H54 (cell line): ENCODE measurements at places on chromosomes 6 and 20.

- no peak for DNase-seq
Observed at GRCh38 chr6:89553431-89553830, 85.1 kb downstream of the LYRM2 start.

- no peak for DNase-seq
Observed at GRCh38 chr20:6685626-6686025, 81.9 kb upstream of the BMP2 start.

GRCh38 chr6:125533710-125534397 is 215.6 kb upstream of the HEY2 start:
- DNase-seq = no peak

GRCh38 chr20:42886801-42887200 is 302.9 kb downstream of the PTPRT start:
- no peak for DNase-seq

DNA sequence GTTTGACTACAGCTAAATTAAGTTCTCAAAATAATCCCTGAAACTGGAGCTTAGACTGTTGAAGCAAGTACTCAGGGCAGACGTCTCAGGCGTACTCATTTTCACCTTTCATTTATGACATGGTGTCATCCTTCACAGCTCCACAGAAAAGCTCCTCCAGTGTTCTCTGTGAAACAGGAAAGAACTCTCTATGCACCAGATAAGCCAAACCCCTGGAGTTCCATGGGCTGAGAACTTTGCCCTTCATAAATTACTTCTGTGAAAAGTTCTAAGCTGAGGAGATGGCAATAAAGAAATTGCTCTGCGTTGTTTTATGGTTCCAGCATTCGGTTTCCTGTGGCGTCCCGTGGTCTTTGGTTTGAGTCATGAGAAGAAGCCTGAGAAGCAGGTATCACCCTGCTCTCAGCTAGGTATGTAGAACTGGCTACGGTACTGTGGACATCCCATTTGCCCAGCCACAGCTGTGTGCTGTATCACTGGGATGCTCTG is 20.2 kb upstream of the RREB1 start:
- no peak for DNase-seq

DNA sequence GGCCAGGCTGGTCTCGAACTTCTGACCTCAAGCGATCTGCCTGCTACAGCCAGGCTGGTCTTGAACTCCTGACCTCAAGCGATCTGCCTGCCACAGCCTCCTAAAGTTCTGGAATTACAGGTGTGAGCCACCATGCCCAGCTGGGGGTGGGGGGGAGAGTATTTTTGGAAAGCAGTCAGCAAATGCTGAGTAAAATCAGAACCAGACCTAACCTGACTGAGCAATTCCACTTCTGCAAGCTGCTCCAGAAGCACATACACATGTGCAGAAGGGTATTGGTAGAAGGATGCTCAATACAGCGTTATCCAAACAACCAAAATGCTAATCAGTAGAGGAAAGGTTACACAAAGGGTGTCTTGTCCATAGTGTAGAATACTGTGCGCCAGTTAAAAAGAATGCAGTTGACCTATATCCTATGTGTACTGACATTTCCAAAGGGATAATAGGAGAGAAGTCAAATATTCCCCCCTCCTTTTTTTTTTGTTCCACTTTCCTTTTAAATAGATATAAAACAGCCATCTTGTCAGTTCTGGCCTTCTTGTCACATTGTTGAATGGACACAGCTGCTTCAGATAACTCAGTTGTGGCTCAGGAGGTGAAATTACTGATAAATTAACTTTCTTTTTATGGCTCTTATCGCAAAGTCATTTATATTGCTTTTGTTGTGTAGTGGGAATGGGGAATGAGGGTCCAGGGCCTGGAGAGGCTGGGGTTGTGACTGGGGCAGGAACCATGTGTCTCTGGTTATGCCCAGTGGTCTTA is 74.6 kb downstream of the DTD1 start:
- DNase-seq = no peak

GRCh38 chr6:27924179-27924578 is 12.0 kb upstream of the OR2B2 start:
- no peak for DNase-seq

DNA sequence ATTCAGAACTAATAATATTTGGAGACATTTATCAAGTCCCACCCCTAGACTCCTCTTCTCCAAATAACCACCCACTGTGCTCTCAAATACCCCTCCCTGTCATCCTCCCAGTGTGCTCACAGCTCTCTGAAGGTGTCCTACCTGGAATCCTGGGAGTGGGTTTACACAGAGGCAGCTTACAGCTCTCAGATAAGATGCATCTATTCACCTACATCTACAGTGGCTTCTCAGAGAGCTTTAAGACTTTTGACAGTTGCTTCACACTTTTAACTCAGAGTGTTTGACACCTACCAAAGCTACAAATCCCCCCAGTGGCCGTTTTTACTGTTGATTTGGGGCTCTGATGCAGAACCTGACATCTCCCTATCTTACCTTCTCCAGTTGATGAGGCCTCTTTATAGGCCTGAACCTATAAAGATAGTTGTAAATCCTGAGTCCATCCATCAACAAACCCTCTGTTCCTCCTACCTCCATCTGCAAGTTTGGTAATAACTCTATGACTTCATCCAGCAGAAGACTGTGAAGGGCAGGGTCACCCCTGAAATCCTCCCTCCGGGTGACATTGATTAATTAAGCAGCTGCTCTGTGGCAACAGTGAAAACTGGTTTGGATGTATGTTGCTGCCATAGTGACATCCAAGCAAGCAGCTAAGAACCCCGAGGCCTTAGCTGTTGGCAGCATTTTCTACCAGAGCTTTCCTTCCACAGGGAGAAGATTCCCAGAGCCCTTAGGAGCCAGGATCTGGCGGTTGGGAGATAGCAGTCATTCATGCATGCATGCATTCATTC is 226.1 kb upstream of the RREB1 start:
- DNase-seq = no peak

GRCh38 chr6:17923401-17923863 is 64.0 kb downstream of the KIF13A start:
- DNase-seq = no peak

DNA sequence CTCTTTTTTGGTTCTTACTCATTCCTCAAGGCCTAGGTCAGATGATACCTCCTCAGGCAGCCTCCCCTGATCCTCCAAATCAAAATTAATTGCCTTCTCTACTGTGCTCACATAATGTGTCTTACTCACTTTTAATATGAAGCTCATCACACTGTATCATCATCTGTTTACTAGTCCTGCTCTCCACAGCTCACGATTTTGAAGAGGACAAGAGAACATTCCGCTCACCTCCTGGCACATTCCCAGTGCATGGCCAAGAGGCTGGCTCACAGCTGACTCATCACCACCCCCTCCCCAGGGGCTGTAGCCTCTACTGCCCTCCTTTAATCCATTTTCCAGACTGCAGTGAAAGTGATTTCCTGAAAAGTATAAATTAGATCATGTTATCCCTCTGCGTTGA is 133.1 kb downstream of the ALDH8A1 start:
- DNase-seq = no peak

GRCh38 chr6:144179828-144180227 is 29.5 kb downstream of the STX11 start:
- no peak for DNase-seq

- no peak for DNase-seq
Observed at GRCh38 chr20:17210983-17211382, 15.9 kb upstream of the PCSK2 start.

DNA sequence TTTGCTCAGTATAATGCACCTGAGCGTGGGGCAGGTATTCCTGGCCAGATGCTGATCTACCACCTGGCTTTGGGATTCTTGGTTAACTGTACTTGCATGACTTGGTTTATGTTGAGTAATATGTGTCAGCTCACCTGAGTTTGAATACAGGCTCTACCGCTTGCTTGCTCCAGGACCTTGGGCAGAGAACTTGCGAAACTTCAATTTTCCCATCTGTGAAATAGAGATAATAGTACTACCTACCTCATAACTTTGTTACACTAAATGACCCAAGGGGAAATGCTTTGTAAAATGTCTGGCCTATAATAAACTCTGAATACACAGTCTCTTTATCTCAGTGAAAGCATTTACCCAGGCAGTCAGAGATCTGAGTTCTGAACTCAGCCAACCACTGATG is 51.8 kb downstream of the SCAND1 start:
- DNase-seq = no peak

DNA sequence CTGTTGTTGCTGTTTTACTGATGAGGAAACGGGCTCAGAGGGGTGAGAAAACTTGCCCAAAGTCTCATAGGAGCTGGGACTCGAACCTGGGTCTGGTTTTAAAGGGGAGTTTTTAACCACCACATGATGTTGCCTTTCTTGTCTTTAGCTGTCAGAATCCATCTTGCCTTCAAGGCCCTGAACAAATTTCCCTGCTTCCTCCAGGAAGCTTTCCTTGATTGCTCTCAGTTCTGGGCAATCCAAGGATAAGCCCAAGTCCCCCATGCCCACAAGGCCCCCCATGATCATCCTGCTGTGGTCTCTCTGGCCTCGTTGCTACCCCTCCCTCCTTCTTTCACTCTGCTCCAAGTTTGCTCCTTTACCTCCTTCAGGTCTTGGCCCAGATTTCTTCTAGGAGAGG is 73.5 kb downstream of the CD40 start:
- no peak for DNase-seq

DNA sequence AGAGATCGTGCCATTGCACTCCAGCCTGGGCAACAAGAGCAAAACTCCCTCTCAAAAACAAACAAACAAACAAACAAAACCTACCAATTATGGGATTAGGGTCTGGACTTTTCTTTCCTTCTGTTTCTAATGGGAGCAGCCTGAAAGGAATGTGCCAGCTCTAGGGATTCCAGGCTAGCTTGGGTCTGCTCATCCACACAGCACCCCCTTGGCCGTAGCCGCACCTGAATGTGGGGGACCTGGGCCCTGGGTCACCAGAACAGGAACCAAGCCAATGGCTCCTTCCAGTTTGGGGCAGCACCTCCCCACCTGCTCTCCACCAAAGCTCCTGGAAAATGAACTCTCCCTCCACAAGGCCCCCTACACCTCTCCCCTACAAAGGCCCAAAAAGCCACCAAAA is 6.7 kb downstream of the CTSZ start:
- DNase-seq = no peak

DNA sequence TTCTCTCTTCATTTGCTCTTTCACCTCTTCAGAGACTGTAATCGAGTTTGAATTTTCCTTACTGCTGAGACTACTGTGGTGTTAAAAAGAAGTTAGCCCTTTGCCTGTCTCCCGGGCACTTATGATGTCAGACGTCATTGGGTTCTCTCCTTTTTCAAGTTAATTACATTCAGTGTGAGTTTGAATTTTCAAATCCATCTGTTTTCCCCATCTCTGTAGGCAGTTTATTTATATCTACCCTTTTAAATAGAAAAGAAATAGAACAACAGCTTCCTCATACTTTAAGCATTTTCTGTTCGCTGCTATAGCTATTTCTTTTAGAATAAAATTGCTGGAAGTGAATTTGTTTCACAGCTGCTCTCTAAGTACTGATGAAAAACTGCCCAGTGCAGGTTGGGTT is 81.4 kb downstream of the MCHR2 start:
- no peak for DNase-seq

DNA sequence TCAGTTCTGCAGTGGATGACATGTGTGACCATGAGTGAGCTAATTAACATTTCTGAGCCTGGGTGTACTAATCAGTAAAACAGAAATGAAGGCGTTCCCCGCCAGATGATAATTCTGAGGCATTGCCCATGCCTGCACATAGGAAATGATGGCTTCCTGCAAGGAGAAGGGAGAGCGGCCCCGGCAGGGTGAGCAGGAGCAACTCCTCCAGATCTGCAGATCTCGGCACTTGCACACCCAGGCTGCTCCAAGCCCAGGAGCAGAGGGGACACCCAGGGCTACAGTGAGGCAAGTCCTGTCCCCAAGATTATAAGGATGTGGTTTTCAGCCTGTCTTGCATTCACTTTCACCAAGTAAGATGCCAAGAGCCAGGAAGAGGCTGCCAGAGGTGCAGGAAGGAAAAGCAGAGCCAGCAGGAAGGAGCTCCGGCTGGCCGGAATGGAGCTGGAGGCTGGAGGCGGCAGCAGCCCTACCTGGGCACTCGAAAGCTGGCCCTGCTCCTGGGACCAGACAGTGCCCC is 177.5 kb upstream of the CST7 start:
- DNase-seq = no peak

DNA sequence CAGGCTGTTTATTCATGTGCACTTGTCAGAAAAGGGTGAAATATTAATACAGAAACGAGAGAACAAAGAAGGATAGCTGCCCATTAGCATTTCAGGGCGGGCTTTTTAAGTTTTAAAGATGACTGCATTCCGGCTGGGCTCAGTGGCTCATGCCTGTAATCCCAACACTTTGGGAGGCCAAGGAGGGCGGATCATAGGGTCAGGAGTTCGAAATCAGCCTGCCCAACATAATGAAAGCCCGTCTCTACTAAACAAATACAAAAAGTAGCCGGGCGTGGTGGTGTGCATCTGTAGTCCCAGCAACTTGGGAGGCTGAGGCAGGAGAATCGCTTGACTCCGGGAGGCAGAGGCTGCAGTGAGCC is 130.5 kb downstream of the HFE start:
- DNase-seq = no peak

DNA sequence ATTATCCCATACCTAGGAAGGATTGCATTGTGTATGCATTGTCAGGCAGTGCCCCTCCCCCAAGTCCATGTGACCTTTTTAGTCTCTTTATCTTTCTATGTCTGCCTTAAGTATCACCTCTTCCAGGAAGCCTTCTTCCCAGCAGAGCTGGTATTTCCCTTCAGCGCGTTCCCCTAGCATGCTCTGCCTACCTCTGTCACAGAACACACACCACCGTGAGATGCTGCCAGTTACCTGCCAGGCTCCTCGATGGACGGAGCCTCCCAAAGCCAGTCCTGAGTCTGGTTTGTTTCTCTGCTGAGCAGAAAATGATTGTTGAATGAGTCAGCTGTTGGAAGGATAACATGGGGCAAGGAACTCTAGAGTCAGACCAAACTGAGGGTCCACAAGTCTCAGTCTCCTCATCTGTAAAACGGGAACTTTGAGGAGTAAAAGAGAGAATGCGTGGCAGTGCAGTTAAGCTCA is 11.3 kb upstream of the ZNF335 start:
- no peak for DNase-seq

DNA sequence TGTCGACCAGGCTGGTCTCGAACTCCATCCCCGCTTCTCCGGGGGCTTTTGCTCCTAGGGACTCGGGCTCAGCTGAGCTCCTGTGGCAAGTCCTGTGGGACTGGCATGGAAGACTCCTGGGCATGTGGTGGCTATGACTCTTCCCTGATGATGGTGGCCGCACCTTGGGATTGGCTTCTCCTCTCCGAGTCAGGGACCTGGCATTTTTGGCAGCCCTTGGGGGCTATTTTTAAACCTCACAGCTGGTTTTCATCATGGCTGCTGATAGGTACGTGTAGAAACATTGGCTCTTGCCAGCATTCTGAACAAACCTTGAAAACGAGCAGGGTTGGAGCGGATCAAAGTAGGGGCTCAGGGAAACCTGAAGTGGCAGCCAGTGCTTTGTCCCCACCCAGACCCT is 54.1 kb downstream of the RBM38 start:
- DNase-seq = no peak

- DNase-seq = no peak
Observed at GRCh38 chr6:153044295-153044694, 41.8 kb upstream of the MTRF1L start.
